NCI-H1930 (cell line): ENCODE measurements at places on chromosomes 2 and 18.

DNA sequence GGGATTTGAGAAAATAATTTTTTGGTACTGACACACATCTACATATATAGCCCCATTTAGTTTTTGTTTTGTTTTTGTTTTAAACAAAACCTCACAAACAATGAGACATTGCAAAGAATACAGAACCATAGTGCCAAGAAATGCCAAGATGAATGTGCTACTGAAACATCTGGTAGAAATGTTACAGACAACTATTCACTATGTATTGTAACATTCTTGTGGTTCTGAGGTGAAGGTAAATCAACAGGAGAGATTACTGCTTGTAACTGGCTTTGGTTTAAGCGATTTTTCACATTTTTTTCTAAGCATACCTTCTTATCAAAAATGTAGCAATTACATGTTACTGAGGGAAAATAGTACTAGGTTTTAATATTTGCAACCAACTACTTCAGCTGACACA, 281.3 kb downstream of the ZNF804A start:
- no peak for DNase-seq

GRCh38 chr2:39275016-39275415, 31.2 kb upstream of the CDKL4 start:
- no peak for DNase-seq

DNA sequence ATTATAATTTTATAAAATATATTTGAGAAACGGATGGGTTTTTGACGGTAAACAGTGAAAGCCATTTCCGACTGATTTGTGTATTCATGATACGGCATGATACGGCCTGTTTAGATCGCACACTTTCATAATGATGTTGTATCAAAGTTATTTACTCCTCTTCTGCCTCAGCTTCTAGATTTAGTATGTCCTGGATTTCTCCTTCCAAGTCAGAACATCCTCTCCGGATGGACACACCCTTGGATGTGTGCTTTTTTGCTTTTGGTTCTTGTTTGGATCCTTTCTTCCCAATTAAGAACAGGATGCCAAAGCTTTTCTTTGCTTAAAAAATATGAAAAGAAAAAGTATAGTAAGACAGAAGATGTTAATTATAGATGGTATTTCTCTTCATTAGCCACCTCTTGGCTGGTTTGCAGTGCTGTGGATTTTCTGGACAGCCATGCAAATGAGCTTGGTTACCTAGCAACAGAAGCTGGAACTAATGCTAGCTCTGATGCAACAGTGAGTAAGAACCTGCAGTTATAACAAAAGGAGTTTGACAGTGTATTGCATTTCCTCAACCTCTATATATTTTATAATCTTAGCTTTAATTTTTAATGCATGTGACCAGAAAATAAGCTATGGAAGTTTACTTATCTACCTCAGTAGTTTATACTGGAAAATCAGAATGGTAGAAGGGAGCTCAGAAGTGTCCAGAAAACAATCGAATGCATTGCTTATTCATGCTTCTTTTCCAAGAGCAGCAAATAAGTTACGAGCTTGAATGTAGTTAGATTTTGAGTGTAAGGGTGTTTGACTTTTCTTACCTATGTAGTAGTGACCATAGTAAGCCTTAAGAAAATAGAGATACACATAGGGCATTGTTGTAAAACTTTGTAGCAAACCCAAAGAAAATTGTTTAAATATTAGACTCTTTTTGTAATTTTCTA, 27.9 kb downstream of the RMND5A start:
- peak; percentile 72 for DNase-seq

DNA sequence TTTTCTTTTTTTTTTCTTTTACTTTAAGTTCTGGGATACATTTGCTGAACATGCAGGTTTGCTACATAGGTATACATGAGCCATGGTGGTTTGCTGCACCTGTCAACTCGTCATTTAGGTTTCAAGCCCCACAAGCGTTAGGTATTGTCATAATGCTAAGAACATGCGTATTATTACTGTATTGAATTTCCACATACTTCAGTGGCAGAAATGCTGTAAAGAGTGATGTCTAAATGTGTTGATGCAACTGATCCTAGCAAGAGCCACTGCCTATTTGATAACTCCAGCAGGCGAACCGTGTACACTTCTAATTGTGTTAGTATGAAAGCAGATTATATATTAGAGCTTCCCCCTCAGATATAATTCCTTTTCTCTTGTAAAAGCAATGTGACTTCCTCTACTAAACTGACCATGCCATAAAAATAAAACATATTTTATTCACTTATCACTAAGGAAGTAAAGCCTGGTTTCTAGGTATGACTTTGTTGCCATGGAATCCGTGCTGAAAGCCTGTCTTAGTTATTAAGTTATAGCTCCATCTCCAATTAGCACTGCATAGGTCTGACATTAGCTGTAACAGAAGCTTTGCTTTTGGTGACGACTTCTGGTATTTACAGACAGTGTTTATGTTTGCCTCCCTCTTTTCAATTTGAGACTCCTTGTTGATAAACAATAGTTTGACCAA, 280.0 kb downstream of the GALR1 start:
- no peak for DNase-seq
